ENCODE measurements at places on chromosomes 11 and 22. TPM values are rescaled to one million over a fixed set of nuclear protein-coding genes. Genes with fewer than 3 reads are reported as not detected.

- DNase-seq, result no peak
Observed at GRCh38 chr22:27596133-27596870, 205.3 kb downstream of the MN1 start.

- DNase-seq, result no peak
Observed at GRCh38 chr11:130731401-130731800, 184.9 kb downstream of the SNX19 start.

DNA sequence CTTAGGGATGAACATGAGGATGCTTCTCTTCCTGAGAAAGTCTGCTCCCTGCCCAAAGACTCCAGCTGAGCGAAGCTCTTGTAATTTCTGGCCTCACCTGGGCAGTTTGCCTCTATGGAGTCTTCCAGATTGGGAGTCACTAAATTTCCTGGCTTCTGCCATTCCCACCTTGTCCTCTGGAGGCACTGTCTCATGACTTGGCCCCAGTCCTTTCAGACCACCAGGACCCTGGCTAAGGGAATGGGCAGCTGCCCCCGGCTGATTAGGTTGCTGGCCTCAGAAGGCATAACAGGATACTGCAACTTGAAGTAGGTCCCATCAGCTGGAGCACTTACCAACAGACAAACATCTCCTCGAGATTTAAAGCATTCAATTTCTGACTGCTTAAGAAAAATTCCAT is 128.1 kb upstream of the SPON1 start:
- DNase-seq, result no peak

DNA sequence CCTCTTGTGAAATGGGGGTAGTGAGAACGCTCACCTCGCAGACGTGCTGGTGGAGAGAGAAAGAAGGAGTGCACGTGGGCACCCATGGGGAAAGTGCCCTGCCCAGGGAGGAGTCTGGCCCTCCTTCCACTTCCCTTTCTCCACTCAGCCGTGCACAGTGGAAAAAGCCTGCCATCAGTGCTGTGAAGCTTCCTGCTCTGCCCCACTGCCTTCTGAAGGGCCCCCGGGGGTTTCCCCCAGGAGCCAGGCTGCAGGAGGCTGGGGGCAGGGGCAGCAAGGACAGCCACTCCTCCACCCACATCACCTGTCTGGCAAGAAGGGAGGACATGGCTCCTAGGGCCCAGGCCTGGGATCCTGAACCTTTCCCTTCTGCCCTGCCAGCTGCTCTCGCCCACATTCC is 7.6 kb downstream of the TP53I11 start:
- DNase-seq, result no peak

OR51B2 gene
- not detected for total RNA-seq

C22orf15 gene
- not detected for total RNA-seq

KRTAP5-1 gene
- total RNA-seq, result not detected
